ENCODE measurements at places on chromosomes 13 and 19.
A peak's percentile ranks its signal among the peaks of the same experiment; 100 is the strongest.

DNA sequence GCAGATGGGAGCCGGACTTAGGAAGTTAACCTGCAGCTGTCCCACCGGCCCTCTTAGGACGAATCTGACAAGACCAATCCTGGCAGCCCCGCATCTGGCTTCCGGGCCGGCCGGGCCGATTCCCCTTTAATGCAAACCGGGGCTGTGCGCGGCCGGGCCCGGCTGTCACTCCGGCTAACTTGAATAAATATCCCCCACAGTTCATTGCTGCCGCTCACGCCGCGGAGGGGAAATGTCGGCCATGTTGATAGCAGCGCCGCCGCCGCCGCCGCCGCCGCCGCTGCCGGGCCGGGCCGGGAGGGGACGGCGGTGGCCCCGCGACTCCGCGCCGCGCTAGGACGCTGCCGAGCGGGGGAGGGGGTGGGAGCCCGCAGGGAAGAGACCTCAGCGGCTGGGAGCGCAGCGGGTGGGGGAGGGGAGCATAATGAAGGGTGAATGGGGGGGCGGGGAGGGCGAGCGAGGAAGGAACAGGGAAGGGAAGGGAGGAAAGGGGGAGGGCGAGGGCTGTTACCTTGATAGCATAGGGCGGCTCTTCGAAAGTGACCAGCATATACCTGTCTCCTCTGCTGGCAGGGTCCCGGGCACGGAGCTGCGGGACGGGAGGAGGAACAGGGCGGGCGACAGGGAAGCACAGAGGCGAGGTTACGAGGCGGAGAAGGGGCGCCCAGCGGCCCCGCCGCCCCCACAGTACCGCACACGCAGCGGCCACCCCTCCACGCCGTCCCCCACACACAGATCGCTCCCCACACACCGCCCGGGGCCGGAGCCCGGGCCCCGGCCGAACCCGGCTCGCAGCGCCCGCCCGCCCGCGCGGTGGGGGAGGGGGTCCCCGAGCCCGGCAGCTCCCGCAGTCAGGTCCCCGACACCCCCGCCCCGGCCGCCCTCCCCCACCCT is 1.1 kb downstream of the INTS6 start:
- peak; percentile 28 for DNase-seq

DNA sequence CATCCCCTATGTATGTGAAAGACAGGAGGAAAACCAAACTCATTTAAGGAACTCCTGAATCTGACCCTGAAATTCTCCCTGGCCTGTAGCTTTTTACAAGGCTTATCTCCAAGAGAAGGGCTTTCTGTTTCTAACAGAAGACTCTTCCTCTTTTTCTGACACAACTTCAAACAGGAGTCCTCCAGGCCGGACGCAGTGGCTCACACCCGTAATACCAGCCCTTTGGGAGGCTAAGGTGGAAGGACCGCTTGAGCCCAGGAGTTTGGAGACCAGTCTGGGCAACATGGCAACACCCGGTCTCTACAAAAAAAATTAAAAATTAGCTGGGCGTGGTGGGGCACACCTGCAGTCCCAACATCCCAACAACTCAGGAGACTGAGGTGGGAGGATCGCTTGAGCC is 41.9 kb downstream of the CARS2 start:
- DNase-seq, result no peak

DNA sequence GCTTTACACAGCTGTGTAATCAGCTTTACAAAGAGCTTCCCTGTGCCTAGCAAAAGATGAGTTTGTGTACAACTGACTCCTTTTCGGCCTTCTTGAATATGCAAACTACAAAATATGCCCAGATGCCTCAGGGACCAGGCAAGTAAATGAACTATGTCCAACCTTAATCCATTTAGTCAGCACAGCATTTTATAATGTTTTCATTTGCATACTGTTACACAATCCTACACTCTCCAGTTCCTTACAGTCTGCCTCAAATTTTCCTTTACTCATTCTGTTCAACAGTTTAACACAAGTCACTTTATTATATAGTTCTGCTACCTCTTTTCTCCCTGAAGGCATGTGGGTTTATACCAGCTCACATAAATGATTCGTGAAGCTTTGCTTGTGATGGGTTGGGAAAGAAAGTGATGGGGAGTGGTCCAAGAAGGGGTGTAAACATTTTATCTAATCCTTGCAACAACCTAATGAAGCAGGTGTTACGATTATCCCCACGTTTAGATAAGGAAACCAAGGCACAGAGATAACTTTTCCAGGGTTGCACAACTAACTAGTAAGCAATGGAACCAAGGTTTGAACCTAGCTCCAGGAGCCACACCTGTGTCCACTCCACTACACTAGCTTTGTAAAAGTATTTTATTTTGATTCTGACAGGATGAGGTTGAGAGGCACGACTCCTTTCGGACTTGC is 3.3 kb upstream of the USP12 start:
- no peak for DNase-seq

DNA sequence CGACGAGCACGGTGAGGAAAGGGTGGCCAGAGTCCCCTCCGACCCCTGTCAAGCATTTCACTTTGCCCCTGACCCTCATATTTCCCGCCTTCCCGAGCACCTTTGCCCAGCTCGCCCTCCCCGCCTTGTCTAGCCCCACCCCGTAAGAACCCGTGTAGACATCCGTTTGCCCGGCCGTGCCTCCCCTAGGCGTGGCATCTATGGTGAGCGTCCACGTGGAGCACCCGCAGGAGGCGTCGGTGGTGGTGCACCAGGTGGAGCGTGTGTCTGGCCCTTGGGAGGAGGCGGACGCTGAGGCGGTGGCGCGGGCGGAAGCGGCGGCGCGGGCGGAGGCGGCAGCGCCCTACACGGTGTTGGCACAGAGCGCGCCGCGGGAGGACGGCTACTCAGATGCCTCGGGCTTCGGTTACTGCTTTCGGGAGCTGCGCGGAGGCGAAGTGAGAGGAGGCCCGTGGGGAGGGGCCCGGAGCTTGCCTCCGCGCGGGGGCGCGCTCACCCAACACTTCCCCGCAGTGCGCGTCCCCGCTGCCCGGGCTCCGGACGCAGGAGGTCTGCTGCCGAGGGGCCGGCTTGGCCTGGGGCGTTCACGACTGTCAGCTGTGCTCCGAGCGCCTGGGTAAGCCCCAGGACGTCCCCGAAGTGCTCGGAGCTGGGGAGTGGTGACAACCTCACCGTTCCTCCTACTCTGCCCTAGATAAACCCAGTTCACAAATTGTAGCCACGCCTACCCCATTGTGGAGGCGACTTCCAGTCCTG is 4.2 kb downstream of the LTBP4 start:
- no peak for DNase-seq

- DNase-seq, result no peak
Measured at GRCh38 chr13:27283906-27284493, 13.4 kb downstream of the RASL11A start.

DNA sequence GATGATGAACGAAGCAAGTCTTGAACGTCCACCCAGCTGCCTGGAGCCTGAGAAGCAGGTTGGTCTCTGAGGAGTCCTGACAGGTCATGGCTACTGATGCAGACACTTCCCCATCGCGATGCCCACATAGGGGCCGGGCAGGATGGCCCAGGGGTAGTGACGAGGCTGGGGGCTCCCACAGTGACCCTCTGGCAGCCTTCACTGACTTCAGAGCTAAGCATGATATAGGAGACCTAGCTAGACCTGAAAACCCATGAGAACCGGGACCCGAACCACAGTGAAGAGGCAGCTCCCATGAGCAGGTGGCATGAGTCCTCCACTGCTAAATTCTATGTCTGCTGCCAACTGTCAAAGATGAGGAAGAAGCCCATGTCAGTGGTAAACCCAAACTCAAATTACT is 91.7 kb downstream of the RNASEH2B start:
- no peak for DNase-seq

DNA sequence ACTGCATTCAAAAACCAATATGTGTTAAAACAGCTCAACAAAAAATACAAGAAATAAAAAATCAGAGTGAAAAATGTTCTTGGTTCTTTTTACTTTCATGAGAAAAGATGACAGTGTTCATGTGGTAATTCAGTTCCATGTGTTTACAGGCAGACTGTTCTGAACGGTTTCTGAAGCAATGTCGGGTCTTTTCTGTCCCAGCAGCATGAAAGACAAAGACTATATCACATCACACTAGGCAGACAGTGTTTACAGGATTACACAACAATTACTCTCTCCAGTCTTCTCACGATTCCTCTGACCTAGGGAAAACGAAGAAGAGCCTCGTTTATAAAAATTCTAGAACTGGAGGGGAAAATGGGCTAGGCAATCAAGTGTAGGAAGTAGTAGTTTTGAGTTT is 83.4 kb downstream of the UBL3 start:
- no peak for DNase-seq

GRCh38 chr13:40125336-40125735 is 469.9 kb downstream of the COG6 start:
- no peak for DNase-seq

DNA sequence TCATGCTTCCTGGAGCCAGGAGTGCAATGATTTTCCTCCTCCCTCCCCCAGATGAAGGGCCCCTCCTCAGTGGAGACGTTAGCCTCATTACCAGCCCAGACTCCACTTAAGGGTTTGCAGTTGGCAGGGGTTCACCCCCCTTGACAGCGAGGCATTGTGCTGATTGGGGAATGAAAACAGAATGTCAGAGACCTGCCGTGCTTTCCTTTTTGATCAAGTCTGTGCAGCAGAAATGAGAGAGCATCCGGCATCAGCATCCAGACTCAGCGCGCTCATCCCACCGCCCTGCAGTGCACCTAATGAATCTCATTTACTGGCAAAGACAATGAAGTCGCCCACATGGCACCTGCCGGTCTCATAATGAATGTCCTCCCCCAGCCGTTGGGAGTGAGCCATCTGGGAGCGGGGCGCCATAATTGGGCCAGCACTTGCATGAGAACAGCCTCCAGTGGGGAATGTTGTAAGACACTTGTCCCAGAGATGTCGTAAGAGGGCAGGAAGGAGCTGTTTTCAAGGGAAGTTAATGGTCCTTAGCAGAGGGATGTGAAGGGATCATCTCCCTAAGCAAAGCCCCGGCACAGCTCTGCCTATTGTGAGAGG is 98.3 kb upstream of the UQCRFS1 start:
- no peak for DNase-seq

- DNase-seq, result no peak
Measured at GRCh38 chr13:50679321-50679720, 164.2 kb downstream of the DLEU7 start.

DNA sequence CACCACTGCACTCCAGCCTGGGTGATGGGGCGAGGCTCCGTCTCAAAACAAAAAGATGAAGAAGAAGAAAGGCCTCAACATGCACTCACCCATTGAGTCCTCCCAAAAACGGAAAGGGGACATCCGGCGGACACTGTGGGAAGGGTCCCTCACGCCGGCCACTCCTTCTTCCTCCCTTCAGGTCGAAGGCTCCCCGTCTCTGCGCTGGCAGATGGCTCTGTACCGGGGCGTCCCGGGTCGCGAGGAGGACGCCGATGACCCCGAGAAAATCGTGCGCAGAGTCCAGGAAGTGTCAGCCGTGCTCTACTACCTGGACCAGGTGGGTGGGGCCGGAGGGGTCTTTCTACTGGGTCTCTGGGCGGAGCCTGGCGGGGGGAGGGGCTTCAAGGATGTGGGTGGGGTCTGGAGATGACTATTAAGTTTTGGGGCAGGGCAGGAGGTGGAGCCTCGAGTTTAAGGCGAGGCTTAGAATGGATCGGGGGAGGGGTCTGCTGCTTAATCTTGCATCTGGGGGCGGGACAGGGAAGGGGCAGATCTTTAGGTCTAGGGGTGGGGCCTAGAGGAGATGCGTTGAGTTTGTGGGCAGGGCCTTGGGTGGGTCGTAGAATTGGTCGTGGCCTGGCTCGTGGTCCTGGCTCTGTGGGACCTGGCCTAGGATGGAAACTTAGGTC is 90.2 kb downstream of the MAP4K1 start:
- DNase-seq, result no peak

GRCh38 chr13:32354040-32354439 is 38.7 kb downstream of the BRCA2 start:
- DNase-seq, result no peak

- no peak for DNase-seq
Measured at GRCh38 chr19:41064974-41065569, 23.2 kb upstream of the CYP2A13 start.

DNA sequence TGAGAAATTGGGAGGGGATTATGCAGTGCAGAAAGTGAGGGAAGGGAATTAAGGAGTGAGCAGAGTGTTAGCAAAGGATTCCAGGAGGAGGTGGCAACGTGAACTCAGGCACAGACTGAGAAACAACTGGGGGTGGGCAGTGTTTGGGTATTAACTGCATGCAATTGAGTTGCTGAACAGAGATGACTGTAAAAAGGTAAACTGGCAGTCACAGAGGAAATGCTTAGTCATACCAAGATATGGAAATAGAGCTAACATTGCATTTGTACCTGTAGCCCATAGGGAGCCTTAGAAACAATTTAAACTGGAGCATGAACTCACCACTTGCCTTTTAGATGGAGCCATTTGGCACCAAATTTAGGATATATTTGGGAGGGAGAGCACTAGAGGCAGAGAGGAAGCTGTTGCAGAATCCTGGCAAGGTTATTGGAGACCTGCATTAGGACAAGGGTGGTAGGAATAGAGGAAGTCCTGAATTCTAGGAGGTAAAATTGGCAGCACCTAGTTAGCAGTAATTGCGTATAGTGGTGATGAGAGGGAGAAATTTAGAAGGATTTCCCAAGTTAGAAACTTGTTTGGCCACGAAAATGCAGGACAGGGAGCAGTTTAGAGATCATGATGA is 100.6 kb upstream of the FRY start:
- no peak for DNase-seq

GRCh38 chr19:7000816-7001215 is 20.4 kb downstream of the MBD3L2B start:
- DNase-seq, result no peak

DNA sequence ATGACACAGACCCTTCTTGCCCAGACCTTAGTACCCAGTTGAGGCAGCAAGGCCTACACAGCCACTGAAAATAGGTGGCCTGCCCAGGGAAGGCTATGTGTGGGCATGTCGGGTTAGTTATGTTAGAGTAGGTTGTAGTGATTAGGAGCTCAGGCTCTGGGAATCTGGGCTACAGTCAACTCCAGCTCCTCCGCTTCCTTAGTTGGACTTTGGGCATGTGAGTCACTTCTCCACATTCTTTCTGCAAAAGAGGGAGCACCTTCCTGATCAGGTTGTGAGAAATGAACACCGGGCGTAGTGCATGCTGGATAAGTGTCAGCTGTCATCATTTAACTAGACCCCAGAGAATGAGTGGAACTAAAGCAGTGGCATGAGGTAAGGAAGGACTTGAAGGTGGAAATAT is 64.8 kb downstream of the ARHGAP35 start:
- no peak for DNase-seq

DNA sequence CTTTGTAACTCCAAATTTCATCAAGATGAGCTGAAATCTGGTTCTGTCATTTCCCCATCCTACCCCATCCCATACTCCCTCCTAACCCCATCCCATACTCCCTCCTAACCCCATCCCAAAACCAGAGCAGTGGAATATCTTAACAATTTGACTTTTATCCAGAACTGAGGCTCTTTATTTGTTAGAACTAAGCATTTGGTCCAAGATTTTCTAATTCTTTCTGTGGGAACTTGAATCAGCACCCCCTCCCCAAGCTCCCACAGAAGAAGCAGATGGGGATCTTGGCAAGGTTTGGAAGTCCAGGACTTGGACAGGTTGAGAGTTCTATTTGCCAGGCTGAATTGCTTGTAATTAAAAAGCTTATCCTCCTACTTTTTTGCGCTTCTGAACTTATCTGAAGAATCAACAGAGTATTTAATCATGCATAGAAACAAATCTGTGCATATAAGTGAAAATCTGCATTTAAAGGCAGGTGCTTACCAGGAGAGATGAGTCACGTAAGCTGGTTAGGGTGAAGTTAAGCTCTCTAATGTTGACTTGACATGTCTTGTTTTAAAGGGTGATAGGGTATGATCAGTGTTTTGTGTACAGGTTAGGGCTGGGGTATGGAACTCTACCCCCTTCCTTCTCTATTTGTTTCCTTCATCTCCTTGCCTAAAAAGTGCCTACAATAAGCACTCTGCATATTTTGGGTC is 111.1 kb downstream of the COG6 start:
- no peak for DNase-seq

GRCh38 chr13:99459099-99459850 is 42.0 kb upstream of the TM9SF2 start:
- DNase-seq, result no peak
